ENCODE measurements at places on chromosomes 13 and 19.

GRCh38 chr19:10008184-10008765 is 2.0 kb downstream of the COL5A3 start:
- no peak for DNase-seq

- DNase-seq: no peak
Observed at GRCh38 chr13:29959603-29960002, 109.2 kb upstream of the UBL3 start.

DNA sequence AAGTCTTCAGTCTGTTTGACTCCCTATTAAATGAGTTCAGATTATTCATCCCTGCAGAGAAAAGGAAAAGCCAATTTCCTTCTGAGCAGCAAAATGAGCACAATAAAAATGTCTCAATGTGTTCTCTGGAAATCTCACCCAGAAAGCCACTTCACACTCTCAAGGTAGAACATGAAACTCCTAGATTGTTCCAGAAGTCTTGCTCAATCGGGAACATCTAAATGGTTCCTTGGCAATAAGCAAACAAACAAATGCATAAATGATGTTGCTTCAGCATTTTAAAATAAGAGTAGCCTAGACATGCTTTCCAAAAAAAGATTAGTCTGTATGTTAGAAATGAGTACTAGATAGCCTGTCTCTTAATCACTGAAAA is 59.7 kb upstream of the TNFRSF19 start:
- DNase-seq: no peak

DNA sequence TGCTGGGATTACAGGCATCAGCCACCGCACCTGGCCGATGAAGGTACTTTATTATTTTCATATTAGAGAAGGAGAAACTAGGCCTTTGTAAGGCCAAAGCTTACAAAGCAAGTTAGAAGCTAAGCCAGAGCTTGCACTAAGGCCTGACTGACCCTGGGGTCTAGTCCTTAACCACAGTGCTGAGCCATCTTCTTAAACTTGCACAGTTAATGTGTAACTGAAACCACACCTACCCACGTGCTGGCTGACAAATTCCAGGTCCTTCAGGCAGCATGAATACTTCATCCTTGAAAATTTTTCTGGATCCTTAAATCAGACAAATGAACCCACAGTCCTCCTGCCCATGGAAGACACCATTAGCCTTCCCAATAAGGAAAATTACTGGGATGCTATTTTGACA is 880.6 kb downstream of the UQCRFS1 start:
- no peak for DNase-seq

- no peak for DNase-seq
Observed at GRCh38 chr19:48506138-48506733, 5.4 kb downstream of the LMTK3 start.

DNA sequence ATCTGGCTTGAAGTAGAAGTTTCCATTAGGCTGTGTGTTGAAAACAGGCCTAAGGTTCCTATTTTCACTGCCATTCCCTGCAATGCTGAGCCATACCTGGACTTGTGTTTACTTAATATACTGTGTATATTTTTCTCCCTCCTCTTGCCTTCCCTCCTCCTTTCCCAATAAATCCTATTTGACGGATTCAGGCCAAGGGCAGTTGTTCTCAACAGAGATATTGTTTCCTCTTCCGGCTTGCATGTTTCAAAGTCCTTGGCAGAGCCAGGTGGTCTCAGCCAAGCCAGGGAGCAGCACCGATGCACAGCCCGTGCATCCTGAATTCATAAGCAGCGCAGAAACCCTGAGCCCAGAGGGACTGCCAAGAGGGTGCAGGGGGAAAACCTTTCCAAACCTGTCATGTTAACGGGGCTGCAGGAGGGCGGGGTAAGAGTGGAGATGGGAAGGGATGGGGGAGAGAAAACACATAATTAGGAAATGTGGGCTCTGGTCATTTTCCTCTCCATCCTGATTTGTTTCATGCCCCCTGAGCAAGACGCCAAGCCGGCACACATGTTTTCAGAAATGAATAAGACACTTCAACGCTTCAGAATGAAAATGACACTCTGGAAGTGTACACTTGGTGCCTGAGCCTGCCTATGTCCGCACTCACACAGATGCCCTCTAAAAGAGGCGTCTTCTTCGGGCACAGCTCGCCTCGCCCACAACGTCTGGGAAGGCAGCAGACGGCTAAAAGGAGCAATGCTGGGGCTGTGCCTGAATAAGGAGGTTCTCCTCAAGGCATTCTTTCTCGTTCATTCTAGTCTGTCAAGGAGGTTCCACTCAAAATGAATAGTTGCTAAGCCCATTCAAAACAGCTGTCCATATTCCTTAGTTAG is 149.3 kb upstream of the UBL3 start:
- DNase-seq: no peak

- DNase-seq: no peak
Observed at GRCh38 chr13:113636266-113636963, 21.6 kb downstream of the ATP4B start.

- peak; percentile 21 for DNase-seq
Observed at GRCh38 chr19:48398375-48399235, 5.1 kb downstream of the GRIN2D start.

GRCh38 chr19:19039901-19040300 is 6.5 kb downstream of the ARMC6 start:
- no peak for DNase-seq

GRCh38 chr13:74070065-74070464 is 64.1 kb downstream of the KLF12 start:
- DNase-seq: no peak

DNA sequence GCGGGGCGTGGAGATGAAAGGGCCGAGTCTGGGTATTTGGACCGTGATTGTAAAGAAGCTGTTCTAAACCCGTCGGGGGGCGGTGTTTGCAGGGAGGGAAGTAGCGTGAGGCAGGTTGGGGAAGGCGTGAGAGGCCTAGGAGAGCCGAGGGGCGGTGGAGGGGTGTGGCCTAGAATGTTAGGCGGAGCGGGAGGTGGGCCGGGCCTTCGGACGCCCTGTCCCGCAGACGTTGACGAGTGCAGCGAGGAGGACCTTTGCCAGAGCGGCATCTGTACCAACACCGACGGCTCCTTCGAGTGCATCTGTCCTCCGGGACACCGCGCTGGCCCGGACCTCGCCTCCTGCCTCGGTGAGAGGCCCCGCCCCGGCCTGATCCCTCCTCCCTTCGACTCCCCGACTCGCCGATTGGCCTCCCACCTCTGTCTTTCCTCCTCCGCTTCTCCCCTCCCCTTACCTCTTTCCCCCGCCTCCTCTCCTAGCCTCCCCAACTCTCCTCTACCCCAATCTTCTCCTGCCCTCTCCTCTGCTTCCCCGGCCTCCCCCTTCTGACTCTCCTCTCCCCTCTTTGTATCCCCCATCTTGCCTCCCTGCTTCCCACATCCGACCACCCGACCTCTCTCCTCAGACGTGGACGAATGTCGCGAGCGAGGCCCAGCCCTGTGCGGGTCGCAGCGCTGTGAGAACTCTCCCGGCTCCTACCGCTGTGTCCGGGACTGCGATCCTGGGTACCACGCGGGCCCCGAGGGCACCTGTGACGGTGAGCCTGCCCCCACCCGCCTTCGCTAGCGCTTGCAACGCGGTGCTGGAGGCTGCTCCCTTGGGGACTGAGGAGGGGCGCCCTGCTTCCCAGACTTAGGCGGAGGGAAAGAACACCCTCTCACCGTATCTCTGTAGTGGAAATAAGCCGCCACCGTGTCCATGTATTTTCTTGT is 12.8 kb downstream of the LTBP4 start:
- DNase-seq: no peak

DNA sequence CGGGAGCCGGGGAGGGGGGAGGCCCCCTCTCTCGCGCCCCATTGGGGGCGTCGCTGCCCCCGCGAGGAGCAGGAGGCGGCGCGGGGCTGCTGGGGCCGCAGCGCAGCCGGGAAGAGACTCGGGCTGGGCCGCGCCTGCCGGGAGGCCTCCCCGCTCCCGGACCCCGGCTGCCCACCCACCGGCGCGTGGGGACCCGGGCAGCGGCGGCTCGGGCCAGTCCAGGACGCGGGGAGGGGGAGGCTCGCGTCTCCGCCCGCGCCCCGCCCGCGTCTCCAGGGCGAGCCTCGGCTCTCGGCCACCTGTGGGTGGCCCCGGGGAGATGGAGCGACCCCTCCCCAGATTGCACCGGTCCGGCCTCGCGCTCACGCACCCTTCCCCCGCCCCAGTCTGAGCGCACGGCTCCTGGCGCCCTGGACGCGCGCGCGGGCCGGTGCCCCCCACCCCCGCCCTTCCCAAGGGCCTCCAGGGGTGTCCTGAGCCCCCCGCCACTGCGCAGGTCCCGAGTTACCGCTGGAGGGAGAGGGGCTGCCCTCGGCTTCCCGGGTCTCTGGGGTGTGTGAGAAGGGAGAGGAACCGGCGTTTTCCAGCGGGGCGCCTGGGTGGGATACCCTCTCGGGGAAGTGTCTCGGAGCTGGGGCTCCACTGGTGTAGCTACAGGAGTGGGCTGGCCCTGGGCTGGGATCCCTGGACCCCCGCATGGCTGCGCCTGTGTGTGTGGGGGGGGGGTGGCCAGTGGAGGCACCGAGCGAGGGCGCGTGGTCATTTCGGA is 645 bp downstream of the PALM start:
- no peak for DNase-seq
